NCI-H2029 treated with DMSO at 0.1 percent for 48 hours (cell line): ENCODE measurements at places on chromosomes 3 and 15.
A peak's percentile ranks its signal among the peaks of the same experiment; 100 is the strongest.

- peak; percentile 57 for DNase-seq
Observed at GRCh38 chr3:8987645-8988383, 24.5 kb upstream of the RAD18 start.

DNA sequence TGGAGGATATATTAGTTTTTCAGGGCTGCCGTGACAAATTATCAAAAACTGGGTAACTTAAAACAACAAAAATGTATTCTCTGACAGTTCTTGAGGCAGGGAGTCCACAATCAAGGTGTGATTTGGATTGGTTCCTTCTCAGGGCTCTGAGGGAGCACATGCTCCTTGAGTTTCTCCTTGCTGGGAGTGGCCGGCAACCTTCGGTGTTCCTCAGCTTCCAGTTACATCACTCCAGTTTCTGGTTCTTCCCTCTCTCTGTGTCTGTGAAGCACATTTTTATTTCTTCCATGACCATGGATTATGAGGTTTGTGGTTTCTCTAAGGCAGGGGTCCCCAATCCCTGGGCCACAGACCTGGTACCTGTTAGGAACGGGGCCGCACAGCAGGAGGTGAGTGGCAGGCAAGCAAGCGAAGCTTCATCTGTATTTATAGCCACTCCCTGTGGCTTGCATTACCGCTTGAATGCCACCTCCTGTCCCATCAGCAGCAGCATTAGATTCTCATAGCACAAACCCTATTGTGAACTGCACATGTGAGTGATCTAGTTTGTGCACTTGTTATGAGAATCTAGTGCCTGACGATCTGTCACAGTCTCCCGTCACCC is 24.3 kb downstream of the LRRC28 start:
- DNase-seq, result no peak

GRCh38 chr15:55221090-55222011 is 24.6 kb upstream of the RSL24D1 start:
- no peak for DNase-seq

- DNase-seq, result no peak
Observed at GRCh38 chr3:56855856-56856512, 54.2 kb upstream of the ARHGEF3 start.

DNA sequence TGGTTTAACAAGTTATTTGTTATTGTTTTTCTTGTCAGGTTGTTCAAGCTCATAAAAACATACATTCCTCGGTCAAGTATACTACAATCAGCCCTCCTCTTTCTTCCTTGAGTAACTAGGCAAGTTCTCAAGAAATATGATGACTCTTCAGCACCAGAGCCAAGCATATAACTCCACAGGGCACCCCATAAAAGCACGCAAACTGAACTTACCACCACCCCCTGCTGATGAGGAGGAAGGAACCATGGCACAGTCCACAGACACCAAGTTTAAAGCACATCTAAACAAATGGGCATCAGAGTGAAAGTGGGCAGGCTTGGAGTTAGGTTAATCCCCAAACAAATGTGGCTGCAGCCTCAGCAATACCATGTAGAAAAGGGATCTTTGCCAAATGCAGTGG is 5.3 kb downstream of the IP6K2 start:
- no peak for DNase-seq

- DNase-seq, result no peak
Observed at GRCh38 chr3:13954741-13955483, 75.0 kb upstream of the WNT7A start.

- no peak for DNase-seq
Observed at GRCh38 chr3:135973841-135974240, 8.3 kb downstream of the PPP2R3A start.
